Panc1 (cell line): ENCODE measurements at places on chromosomes 3 and 15. TPM values are rescaled to one million over a fixed set of nuclear protein-coding genes. Genes with fewer than 3 reads are reported as not detected.

DNA sequence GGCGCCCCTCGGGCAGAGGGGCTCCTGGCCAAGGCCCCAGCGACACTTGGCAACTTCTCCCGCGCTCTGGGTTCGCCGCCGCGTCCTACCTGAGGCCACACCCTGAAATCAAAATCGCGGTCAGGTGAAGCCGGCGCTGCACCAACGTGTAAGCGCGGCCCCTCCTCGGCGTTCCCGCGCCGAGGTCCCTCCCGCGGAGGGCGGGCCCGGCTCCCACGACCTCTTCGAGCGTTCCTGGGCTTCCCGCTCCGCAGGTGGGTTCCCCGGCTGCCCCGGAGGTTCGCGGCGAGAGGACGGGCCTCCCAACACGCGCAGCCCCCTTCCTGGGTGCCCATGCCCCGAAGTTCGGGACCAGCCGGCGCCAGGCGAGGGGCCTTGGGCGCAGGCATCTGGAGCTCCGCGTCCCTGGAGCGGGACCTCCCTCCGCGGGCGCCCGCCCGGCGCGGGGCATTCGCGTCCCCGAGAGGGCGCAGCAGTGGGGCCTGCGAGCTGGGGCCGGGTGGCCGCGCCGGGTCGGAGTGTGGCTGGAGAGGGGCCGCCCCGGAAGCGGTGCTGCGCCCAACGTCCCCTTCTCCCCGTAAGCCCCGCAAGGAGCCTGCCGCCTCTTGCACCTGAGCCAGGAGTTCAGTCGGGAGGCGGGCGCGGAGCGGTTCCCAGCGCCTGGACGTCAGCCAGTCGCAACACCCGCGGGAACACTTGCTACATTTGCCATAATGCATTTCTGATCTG, 13.7 kb downstream of the PAK6 start:
- no peak for DNase-seq

- no peak for DNase-seq
These were observed 327.4 kb downstream of the SHQ1 start for GRCh38 chr3:72520690-72521308.

DNA sequence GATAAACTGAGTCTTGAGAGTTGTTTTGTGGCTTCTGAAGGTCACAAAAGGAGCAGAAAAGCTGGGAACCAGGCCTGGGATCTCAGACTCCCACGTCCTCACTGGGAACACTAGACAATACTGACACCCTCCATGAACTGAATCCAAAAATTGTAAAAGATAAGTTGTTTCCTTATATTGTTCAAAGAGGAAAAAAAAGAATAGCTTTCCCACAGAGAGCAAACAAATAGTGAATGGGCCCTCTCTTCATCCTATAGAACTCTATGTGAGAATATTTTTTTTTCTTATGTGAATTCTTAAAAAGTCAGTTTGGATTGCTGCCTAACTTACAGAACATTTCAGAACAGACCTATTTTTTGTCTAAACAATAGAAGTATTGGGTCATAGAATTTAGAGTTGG, 203.5 kb downstream of the MECOM start:
- DNase-seq, result no peak

- DNase-seq, result no peak
These were observed 39.8 kb downstream of the CD200R1L start for GRCh38 chr3:112806903-112807302.

DNA sequence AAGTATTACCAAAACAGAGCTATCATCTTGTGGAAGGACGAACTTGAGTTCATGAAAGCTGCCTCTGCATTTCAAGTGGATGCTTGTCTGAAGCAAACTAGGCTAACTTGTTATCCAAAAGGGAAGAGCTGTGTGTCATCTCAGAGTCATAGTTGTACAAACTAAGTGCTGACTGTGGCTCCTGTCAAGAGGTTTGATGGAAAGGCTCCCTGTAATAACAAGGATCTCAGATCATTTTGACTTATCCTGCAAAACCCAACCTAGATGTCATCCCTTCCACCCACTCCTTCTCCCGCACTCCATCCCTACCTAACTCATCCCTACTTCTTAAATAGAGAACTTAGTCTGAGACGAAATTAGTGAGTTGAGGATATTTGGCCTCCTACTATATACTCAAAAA, 110.8 kb downstream of the NR2E3 start:
- peak; percentile 5 for DNase-seq

GRCh38 chr15:78565951-78566774, 843 bp downstream of the CHRNA5 start:
- DNase-seq, result peak; percentile 33

The CYP1A2 gene
- not detected for total RNA-seq

The SLC22A14 gene
- 0.13 TPM for total RNA-seq
